ENCODE measurements at places on chromosomes 4 and X.
A peak's percentile ranks its signal among the peaks of the same experiment; 100 is the strongest.

DNA sequence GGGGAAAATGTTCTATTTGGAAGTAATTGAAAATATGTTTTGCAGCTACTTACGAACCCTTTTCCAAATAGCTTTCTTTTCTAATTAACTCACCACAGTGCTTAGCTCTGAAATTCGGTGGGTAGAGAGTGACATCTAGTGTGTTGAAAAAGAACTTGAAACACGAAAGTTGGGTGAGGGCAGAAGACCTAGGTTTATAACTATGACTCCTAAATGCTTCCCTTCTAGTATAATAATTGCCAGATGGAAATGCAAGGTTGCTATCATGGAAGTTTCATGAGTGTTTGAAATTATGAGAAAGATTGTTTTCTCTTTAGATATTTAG, 77.3 kb upstream of the NOCT start:
- peak; percentile 43 for DNase-seq

GRCh38 chr4:14157262-14157661, 529.7 kb upstream of the BOD1L1 start:
- DNase-seq, result no peak

- DNase-seq, result no peak
Measured at GRCh38 chrX:72094894-72095293, 36.8 kb downstream of the RTL5 start.

DNA sequence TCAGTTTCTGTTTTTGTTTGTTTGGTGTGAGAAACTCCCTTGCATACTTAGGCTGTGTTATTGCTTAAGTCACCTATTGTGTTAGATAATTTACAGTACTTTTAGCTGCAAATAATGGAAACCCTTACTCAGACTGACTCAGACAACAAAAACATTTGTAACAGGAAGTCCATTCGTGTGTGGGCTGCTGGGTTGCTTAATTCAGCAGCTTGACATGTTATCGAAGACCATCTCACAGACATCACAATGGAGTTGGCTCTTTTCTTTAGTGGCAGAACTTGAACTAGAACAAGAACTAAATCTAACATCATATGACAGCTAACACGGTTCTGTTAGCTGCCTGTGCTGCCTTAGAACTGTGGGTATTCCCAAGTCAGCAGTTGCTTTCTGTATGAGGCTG, 9.9 kb upstream of the GABRE start:
- peak; percentile 71 for DNase-seq

- no peak for DNase-seq
Measured at GRCh38 chrX:37745835-37746217, 34.0 kb upstream of the CYBB start.

DNA sequence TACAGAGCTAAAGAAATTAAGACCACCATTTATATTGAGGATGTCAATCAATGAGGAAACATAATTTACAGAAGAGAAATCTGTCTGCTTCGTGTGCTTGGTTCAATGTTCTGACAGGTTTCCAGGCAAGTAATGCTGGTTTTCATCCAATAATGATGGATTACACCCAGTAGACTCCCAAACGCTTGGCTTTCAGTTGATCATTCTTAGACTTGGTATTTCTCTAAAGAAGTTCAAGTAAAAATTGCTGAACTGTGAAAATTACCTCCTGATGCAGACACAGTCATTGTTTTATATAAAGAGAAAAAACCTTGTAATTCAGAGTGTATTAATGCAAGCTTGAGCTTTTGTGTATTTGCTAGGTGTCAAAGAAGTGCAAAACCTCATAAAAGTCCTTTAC, 85.0 kb downstream of the VCX3A start:
- DNase-seq, result no peak

All from HFFc6 (cell line).